ENCODE measurements at places on chromosomes 12 and 14. TPM values are rescaled to one million over a fixed set of nuclear protein-coding genes. Genes with fewer than 3 reads are reported as not detected.

Gene TSPAN11
- total RNA-seq = 0.08 TPM

Gene AKAP5
- total RNA-seq = 0.40 TPM

Gene PKP2
- total RNA-seq = 2.7 TPM

Gene OTUB2
- 3.8 TPM for total RNA-seq

Gene C14orf39
- not detected for total RNA-seq

Gene CSAD
- 6.1 TPM for total RNA-seq

Gene C12orf50
- total RNA-seq = not detected

Gene ZNF891
- total RNA-seq = 0.44 TPM

Gene ANAPC7
- total RNA-seq = 60.5 TPM
